Activated CD4-positive, alpha-beta T cell treated with anti-CD3 and anti-CD28 coated beads, Interleukin-2, amount 50 U/mL, for 1 hour (primary cell): ENCODE measurements at places on chromosomes 5 and 9.

DNA sequence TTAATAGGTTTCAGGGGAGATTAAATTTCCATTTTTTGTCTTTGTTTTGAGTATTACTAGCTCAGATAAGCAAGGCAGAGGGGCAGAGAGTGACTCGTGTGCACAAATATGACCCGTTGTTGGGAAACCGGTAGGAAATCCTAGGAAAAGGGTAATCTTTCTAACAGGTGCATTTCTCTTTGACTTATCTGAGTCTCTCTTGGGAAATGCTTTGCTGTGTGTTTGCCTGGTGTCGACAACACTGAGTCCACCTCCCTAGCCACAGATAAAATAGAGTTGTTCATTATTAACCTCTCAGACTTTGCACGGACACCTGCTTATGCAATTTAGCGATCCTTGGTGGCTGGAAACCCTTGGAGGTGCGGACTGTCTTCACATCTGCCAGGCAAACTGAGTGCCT, 164.2 kb downstream of the FGF1 start:
- DNase-seq = no peak

- DNase-seq = no peak
Measured at GRCh38 chr5:131647048-131647769, 12.2 kb upstream of the RAPGEF6 start.

- DNase-seq = no peak
Measured at GRCh38 chr9:34577400-34578240, 11.9 kb downstream of the CNTFR start.

DNA sequence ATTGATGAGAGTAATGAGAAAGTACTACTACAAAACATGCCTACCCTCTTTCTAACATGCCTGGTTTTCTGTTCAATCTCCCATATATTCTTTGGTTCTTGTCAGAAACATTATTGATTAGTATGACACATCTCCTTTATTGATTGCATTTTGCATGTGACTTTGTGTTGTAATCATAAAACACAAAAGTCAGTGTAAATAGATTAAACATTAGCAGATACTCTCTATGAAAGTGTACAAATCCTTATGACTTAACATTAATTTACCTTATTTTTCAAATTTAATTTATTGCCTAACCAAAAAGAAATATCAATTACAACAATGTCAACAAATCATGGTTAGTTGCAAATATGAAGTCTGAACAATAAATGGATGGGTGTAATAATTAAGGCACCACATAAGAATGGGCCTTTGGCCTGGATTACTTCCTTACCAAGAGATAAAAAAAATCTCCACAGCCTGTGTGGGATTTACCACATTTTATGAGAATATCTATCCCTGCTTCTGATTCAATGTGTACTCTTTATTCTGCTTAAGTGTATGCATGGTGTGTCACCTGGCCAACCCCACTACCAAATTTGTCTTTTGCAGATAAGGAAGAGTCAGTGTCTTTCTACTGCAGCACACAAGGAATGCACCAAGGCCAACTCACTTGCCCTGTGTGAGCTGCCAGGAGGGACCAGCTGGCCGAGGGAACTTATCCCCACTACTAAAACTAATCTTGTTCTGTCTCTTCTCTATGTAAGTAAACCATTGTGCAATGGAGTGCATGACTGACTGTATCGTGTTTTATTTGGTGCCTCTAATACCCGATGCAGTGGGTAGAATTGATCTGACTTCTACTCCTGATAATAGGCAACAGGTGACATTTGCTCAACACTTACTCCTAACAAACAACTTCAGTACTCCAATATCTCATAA, 1001.9 kb upstream of the CDH10 start:
- no peak for DNase-seq

- no peak for DNase-seq
Measured at GRCh38 chr9:136750526-136750925, 2.2 kb upstream of the LCN6 start.

GRCh38 chr9:113958556-113958955, 82.4 kb downstream of the ZNF618 start:
- no peak for DNase-seq

DNA sequence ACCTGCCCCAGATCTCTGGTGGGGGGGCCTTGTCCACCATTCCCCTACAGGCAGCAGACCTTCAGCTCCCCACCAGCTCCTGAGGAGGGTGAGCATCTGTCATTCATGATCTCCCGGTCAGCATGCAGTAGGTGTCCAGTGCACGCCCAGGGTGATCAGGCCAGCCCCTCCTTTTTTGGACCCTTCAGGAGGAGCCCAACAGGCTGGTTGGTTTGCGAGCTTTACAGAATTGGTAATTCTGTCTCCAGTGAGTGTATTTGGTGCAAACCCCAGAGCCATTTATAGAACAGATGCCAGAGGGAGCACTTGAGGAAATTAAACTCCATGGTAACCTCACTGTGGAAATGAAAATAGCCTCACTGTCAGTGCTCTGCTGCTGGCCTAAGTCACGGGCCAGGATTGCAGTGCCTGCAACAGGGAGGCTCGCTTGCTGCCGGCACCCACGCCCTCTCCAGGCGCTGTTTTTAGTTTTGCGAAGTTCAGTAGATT, 23.4 kb downstream of the WNK2 start:
- no peak for DNase-seq

- DNase-seq = no peak
Measured at GRCh38 chr9:28720746-28721145, 1147.5 kb upstream of the C9orf72 start.

GRCh38 chr5:132459031-132459982, 31.3 kb downstream of the IRF1 start:
- no peak for DNase-seq

GRCh38 chr9:72936266-72936665, 16.6 kb downstream of the ALDH1A1 start:
- DNase-seq = no peak

GRCh38 chr9:98192503-98193335, at the start of gene CORO2A:
Gene CORO2A (minus strand): TSS chr9:98192637. CDS start chr9:98157660, 34,977 bp downstream.
- peak; percentile 58 for DNase-seq

DNA sequence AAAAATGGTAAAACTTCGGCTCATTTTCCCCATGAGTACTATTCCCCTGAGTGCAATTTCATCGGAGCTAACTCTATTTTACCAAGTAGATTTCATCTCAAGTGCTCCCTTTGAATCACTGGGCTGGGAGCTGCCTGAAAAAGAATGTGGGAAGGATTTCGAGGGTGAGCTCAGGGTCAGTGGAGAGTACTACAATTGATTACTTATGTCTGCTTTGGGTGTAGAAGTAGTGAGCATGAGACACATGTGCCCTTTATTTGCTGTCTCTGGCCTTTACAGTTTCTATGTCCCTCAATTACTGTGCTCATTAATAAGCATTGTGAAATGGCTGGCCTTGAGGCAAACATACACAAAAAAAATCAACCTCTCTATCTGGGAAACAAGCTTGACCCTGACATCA, 172.7 kb upstream of the RFX3 start:
- no peak for DNase-seq

DNA sequence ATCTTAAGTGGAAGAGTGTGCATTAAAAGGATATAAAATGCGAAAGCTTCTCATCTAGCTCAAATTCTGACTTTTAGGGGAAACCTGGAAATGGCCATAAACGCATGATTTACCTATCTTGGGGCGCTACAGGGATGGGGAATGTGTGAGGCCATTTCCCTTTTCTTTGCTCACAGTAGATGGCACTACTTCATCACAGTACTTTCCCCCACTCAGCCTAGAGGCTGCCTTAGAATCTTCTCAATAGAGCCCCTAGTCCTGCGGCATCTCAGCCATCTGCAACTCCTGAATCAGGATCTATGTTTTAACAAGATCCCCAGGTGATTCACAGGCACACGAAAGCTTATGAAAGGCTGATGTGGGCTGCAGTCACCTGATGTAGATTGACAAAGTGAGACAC, 110.8 kb downstream of the LHFPL2 start:
- DNase-seq = no peak

- no peak for DNase-seq
Measured at GRCh38 chr5:33275391-33275790, 165.4 kb upstream of the TARS1 start.

- DNase-seq = no peak
Measured at GRCh38 chr9:75734802-75735201, 155.7 kb upstream of the PCSK5 start.

DNA sequence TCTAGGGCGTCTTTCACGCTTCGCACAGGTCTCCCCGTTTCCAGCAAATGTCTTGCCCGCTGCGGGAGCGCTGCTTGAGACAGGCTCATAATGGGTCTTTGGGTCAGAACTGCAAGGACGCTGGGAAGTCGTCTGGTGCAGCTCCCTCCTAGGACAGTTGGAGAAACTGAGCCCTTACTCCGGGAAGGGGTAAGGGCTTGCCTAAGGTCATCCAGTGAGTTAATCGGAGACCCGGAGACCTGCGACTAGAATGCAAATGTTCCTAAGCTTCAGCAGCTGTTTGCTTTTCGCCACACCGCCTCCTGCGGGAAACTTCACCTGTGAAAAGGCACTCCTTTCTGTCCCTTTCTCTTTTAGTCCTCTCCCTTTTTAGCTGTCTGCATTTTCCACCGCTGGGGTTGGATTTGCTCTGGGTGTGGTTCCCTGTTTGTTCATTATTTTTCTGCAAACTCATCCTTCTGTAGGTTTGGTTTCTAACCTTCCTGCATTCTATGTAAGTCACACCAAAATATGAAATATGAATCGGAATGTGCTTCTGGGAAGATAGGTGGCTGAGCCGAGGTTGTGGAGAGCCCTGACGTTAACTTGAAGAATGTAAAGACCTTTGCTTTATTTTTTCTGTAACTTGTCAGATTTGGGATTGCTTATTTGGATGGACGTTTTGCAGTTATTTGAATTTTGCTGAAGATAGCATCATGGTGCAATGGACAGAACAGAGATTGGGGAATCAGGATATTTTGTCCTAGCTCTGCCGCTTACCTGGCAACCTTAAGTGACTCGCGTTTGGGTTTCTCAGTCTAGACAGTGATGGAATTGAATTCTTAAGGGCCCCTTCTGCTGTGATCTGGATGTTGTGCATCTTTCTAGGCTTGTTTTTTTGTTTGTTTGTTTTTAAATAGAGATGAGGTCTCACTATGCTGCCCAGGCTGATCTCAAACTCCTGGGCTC, 909 bp downstream of the SLC36A1 start:
- peak; percentile 4 for DNase-seq

- no peak for DNase-seq
Measured at GRCh38 chr5:137186759-137187461, 312.2 kb downstream of the SPOCK1 start.

DNA sequence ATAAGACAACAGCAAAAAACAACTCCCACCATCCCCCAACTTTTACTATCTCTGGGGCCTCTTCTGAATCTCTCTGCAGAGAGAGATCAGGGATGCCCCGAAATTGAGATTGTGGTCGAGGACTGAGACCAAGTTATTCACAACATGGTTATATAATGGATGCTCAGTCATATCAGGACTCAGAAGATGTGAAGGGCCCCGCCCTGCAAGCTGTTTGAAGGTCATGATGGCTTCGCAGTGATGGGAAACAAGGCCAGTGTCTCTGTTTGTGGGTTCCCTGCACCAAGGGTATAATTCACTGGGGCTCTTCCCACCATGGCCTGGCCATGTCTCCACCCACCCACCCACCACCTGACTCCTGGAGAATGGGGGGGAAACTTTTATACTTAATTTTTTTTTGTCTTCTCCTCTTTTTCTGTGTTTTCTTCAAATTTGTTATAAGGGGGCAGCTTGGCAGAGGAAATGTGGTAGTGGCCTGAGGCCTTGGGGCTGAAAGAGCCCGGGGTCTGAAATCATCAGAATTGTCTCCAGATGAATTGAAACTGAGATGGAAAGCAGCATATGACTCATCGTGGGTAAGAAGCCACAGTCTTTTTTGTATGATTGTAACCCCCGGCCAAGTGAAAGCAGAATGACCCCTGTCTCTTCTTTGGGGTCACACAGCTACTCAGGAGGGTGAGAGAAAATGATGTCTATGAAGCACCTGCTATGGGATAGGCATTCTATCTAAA, 15.0 kb upstream of the TEX48 start:
- no peak for DNase-seq

GRCh38 chr9:136643596-136644342, 18.9 kb upstream of the EGFL7 start:
- no peak for DNase-seq

DNA sequence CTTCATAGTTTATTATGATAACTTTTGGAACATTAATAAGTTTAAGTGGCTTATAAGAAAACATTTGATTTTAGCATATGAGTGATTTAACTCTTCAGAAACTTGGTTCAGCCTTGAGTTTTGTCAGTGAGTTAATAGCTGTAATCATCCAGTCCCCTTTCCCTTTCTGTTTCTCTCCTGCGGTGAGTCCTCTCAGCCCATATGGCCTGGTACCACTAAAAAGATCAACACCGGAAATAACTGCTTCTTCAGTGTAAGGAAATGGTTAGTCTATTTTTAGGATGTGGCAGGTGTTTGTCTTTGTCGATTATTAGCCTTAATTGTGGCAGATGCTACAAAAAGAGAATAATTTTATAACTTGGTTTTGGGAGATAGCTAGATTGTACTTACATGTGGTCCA, 120.2 kb upstream of the GRHPR start:
- no peak for DNase-seq

GRCh38 chr5:52173133-52173532, 614.6 kb upstream of the ITGA1 start:
- DNase-seq = no peak

GRCh38 chr9:20569525-20569924, 52.8 kb downstream of the MLLT3 start:
- no peak for DNase-seq

DNA sequence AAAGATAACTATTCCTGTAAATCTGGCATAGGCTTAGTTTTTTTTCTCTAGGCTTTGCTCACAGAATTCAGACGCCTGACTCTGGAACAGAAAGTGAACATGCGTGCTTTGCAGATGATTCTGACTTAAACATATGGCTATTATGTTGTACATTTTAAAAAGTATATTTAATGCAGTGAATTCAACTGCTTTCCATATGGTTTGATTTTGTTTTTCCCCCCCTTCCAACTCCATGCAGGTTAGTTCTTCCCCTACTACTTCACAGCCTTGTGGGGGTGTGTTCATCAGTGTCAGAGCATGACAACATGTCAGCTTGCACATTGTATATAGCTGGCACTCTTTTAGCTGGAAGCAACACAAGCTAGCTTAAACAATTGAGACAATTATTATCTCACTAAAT, 226.8 kb downstream of the TMEM167A start:
- no peak for DNase-seq
